Amniotic epithelial cell (primary cell): ENCODE measurements at places on chromosomes 3 and 15.

DNA sequence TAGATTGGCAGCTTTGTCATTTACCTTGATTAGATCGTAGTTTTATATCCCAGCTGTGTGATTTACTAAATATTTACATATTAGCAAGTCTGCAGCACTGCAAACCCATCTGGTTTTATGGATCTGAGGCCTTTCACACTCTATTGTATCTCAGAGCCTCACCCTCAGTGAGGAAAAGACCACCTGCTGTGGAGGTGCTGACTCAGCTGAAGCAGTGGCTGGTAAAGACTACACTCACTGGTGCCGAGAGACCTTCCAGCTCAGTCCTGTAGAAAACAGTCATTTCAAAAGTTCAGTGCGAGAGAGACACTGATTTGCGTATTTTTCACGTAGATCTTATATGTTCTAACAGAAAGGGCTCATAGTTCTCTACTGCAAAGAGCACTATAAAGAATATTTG, 307.8 kb upstream of the TPM1 start:
- no peak for DNase-seq

GRCh38 chr15:49238342-49238741, 68.3 kb downstream of the GALK2 start:
- DNase-seq = peak; percentile 97

DNA sequence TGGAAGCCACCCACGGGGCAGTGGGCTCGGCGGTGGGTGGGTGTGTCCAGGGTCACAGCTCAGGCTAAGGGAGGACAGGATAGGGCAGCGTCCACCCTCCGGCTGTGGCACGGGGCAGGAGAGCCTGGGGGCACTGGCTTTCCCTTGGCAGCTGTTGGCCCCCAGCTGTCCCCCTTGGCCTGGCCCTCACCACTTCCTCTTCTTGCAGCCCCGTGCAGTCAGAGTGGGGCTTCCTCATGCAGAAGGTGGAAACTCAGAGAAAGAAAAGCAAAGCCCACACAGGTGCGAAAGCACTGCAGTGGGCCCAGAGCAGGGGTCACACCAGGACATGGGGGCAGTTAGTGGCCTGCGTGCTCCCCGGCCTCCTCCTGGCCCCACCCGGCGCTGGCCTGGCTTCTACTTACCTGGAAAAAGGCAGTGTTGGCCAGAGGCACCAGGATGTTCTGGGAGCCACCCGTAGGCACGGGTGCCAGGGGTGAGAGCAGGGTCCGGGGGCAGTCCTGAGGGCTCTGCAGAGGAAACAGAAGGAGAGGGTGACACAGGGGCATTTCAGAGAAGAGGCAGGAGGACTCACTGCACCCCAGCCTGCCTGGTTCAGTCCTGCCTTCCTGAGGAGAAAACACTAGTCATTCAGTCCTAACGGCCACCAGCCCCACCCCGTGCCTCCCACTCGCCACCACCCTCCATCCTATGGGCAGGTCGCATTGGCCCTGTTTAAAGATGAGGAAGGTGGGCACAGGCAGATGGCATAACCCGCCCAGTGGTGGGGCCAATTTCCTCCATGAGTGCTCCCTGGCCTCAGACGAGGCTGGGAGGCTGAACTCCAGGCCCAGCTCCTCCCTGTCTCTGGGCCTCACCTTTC, 28.3 kb downstream of the PLXND1 start:
- DNase-seq = no peak

- peak; percentile 68 for DNase-seq
These were observed 328.3 kb downstream of the PLCL2 start for GRCh38 chr3:17213102-17213501.

DNA sequence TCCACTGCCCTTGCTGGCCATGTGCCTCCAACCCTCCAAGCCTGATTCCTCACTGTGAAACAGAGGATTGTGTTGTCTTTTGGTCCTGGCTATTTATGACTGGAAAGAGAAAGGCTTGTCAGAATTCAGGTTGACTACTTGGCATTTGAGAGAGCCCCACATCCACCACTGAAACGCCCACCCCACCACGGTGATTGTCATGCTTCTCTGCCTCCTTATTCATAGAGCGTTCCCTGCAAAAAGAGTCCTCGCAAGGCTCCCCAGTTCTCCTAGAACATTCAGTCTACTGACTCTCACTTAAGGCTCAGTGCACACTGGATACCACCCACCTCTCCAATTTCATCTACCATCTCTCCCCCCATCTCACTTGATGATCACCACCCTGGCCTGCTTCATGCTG, 162.9 kb upstream of the WNT5A start:
- no peak for DNase-seq

DNA sequence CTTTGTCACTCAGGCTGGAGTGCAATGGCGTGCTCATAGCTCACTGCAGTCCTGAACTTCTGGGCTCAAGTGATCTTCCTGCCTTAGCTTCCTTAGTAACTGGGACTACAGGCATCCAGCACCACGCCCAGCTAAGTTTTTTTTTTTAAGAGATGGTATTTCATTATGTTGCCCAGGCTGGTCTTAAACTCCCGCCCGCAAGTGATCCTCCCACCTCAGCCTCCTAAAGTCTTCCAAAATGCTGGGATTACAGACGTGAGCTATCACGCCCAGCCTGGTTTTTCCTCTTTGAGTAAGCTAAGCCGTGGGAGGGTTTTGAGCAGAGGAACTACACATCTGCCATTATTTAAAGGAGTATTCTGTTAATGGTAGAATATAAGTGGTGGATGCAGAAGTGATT, 7.4 kb upstream of the LRRFIP2 start:
- peak; percentile 69 for DNase-seq

DNA sequence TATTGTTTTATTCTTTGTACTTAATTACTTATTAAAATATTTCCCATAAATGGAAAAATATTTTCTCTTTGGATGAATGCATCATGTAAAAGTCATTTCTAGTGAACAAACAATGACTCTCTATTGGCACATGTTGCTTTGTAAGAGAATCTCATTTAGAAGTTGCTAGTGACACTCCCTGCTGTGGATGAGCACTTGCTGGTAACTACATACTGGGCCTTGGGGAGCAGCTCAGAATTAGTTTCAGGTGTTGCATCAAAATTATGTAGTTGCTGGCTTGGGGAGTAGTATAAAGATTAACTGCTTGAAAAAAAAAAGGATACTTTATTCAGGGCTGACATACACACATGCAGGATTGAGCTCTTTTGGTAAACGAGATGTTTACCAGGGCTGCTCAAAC, 80.3 kb upstream of the KCNAB1 start:
- no peak for DNase-seq

GRCh38 chr3:106251160-106251892, 382.5 kb upstream of the CBLB start:
- peak; percentile 16 for DNase-seq

DNA sequence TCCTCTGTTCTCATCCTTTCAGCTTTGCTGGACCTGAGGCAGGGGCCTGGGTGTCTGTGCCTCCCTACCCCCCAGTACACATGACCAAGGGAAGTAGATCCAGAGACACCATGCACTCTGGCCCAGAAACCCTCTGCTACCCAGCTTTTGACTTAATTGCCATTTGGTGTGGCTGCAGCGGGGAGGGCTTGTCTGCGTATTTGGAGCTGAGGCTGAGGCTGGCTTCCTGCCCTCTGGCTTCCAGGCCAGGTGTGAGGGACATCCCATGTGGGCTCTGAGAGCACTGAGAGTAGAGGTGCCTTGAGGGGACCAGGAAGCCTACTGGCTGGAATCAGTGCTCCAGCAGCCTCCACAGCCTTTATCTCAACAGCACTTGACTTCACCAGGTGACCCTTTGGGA, 26.9 kb downstream of the PPCDC start:
- no peak for DNase-seq

DNA sequence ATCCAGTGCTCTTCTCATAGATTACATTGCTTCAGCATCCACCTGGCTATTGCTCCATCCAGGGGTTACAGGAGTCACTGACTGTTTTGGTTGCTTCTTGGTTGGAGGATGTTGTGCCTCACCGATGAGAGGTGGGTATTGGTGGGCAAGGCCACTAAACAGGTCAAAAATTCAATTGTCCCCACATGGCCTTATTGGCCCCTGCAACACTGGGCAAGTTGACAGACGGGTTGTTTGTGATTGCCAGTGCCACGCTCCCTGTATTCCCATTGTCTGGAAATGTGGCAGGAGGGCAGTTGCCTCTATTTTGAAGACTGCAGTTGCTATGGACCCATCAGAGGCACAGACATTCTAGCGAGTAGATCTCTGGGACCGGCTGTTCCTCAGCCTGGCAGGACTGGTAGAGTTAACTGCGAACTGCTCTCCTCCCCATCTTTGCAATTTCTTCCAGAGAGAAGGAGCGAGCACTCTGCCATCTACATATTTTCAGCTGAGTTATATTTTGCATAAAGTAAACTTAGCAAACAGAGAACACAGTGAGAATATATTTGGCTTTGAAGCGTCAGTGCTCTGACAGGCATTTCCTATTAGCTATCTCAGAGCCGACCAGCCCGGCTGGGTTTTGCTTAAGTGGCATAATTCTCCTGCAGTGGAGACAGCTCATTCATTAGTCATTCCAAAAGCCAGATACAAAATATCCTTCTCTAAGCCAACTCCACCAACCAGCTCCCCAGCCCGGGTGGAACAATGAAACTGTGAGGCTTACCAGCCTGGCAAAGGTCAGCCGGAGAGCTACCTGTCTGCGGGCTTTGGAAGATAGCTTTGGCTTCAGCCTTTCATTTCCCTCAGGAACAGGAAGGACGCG, 26.0 kb upstream of the MAGEF1 start:
- DNase-seq = peak; percentile 57

DNA sequence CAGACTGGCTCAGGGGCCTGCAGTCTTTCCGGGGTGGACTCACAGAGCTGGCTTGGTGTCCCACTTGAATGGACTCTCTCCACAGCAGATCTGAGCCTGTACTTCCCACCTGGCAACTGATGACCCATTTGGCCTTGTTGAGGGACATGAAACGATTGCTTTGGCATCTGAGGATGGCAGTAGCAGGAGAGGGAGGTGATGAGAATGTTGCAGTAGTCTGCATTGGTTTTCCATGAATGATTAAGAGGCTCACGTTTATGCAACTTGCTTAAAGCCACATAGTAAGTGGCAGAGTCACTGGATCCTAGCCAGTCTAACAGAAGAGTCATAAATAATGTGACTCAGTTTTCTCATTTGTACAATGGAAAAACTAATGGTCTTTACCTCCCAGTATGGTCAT, 21.9 kb downstream of the IL20RB start:
- peak; percentile 78 for DNase-seq

GRCh38 chr3:190012314-190012782, 108.3 kb downstream of the P3H2 start:
- DNase-seq = peak; percentile 80

DNA sequence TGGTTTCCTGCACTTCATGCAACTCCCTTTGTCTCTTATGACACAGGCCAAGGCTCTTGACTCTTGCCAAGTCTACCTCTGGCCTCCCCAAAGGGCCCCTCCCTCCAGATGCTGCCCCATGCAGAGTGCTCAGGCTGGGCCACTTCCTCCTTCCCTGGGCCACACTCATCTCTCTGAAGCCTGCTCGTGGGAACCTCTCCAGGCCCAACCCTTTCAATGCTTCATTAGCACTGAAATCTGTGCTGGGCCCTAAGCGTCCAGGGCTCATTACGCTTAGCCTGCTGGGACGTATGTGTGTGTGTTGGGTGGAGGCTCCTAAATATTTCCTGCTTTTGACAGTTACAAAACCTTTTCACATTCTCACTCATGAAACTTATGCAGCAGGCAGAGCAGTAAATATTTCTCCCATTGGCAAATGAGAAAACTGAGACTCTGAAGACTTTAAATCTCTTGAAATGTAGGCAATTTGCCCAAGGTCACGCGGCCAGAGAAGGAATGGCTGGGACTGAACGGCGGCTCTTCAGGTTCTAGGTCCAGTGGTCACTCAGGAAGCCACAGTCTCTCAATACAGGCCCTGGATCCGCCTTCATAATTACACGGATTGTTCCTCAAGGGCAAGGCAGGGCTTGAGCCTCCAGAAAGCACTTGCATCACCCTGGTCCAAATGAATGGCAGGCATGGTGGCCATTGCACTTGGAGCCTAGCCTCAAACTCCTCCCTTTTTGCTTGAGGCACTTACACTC, 241.7 kb upstream of the HES1 start:
- no peak for DNase-seq

GRCh38 chr3:30020380-30020779, 586.0 kb upstream of the TGFBR2 start:
- no peak for DNase-seq

GRCh38 chr3:169863458-169863899, 6.3 kb downstream of the LRRC31 start:
- peak; percentile 71 for DNase-seq

DNA sequence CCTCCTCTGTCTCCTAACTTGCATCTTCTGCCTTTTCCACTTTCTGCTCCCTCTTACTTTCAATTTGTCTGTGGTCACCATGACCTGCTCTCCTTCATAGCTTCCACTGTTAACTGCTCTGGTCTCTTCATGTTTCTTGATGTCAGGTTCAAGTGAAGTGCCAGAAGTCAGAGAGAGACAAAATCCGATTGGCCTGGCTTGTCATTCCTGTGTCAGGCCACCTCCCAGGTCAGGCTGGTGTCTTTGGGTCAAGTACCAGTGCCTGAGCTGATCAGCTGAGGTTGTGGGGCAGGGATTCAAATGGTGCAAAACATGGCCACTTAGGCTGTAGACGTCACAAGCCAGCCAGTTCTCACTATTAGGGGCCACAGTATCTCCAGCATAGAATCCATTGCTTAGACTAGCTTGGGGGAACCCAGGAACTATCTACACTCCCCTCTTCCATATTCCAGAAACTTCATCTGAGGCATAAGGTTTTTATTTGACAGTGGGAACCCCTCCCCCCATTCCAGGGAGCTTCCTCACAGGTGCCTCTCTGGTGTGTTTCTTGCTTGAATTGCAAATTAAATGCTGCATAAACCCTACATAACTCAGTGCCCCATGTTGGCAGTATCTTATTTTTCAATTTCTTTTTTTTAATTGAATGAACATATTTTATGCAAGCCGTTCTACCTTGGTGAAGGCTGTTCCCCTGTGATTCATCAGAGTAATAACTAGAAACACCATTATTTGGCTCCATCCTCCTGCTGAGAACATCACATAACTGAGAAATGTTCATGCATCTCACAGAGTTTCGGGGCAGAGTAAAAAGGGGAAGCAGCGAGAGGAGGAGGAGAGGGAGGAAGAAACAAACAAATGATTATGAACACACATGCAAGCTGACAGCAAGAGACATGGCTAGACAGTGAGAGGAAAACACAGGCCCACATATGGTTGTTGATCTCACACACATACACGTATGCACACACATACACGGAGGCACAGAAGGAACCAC, 175.8 kb downstream of the TLE3 start:
- DNase-seq = no peak

DNA sequence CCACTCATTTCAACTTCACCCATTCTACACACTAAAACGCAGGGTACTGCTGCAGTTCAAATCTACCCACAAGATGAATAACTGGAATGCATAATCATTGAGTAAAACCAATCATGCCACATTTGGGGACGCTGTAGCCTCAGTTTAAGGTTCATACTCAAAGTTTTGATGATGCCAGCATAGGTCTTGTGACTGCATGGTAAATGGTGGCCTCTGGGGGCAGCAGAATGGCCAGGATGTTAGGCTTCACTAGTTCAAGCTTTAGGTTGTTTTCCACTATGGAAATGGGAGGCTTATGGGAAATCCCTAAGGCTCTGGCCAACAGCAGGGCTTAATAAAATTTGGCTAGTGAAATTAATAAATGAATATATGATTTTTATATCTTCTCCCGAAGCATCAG, 104.3 kb upstream of the TSC22D2 start:
- DNase-seq = no peak
